ENCODE measurements at places on chromosomes 6 and 20.
A peak's percentile ranks its signal among the peaks of the same experiment; 100 is the strongest.

DNA sequence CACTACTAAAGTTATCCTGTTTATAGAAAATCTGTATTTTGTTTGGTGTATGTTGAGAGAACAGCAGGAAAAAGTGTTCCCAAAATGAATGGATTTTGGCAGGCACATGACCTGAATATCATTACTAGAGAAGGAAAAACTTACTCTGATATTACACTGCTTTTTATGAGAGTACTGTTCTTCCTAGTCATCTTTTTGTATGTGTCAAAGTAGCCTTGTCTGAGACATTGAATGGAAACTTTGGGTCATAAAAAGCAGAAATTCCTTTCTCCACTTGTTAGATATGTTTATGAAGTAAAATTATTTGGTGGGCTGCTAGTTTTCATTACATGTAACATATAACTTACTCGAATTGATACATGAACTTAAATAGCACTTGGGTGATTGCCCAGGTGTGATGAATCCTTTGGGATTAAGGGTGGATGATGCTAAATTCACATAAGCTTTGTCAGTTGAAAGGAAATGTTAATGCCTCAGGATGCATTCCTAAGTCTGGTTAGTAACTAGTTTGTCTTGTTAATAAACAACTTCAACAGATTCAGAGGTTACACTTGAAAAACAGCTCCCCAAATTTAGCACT, 206.7 kb downstream of the CENPW start:
- DNase-seq, result peak; percentile 13

- no peak for DNase-seq
These were observed 129.3 kb upstream of the MLN start for GRCh38 chr6:33933101-33933500.

- no peak for DNase-seq
These were observed 92.3 kb downstream of the CNBD2 start for GRCh38 chr20:36060676-36061075.

GRCh38 chr6:160395187-160395586, 47.0 kb downstream of the SLC22A3 start:
- no peak for DNase-seq

DNA sequence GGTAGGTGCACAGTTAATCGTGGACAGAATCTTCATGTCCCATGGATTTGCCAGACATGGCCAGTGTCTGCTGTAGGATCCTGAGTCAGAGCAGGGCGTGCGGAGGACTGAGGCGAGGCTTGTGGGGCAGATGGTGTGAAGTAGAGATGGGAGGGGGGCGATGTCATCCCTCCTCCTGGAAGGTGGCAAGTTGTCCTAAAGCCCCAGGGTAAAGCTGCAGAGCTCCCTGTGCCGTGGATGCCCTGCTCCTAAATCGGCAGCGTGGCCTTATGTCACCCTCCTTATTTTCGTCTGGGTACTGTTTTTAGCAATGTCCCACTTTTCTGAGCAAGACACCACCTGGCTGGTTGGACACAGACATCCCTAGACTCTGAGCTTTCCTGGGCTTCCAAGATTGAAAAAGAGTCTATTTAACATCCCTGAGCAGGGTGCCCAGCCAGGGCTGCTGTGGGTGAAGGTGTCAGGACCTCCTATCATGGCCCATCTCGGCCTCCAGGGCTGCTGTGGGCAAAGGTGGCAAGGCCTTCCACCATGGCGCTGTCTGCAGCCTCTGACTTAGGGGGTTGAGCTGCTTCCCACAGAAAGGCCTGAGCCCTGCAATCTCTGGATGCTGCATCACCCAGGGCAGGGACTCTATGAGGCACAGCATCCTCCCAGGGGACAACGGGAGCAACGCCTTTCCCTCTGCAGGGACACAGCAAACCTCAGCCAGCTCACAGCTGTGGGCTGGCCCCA, 145.4 kb downstream of the TTLL2 start:
- no peak for DNase-seq

DNA sequence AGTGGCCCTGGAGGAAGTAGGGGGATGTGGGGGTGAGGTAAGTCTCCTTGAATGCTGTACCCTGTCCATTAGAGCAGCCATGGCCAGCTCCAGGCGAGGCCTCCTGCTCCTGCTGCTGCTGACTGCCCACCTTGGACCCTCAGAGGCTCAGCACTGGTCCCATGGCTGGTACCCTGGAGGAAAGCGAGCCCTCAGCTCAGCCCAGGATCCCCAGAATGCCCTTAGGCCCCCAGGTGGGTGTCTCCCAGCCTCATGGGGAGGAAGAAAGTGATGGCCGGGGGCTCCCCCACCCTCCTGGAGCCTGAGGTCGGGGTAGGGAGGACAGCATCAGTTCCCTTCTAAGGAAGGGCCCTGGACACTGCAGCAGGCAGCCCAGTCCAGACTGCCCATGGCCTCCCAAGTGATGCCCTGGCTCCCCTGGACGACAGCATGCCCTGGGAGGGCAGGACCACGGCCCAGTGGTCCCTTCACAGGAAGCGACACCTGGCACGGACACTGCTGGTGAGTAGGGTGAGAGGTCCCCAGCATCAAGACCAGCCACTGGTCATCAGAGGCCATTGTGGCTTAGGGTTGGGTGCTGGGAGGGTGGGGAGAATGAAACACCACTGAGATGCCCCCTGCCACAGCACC, 1.0 kb downstream of the GNRH2 start:
- DNase-seq, result no peak
